ENCODE measurements at places on chromosomes 2 and 18. TPM values are rescaled to one million over a fixed set of nuclear protein-coding genes. Genes with fewer than 3 reads are reported as not detected.

ASB18 gene
- not detected for total RNA-seq

DNA sequence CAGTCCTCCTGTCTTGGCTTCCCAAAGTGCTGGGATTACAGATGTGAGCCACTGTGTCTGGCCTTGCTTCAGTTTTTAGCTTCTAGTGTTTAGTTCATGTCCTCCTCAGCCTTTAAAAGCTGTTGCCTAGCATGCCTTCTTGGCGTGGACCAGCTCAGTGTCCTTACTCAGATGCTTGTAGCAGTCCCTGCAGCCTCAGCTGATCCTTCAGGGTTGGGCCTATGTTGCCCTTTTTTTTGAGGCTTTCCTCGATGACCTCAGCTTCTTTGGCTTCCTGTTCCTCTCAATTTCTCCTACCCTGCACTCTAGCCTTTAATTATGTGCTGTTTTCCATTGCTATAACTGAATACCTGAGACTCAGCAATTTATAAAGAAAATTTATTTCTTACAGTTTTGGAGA is 57.7 kb downstream of the TANC1 start:
- no peaks in the 10 kb centered on the region for H3K27me3 ChIP-seq
- H3K27ac ChIP-seq: no peak overlapping the region
- H3K4me1 ChIP-seq: peaks cover 8% of the 10 kb centered on the region
- no peak for DNase-seq
- H3K36me3 ChIP-seq: no peaks in the 10 kb centered on the region

MRPL33 gene
- total RNA-seq: 57.4 TPM

DNA sequence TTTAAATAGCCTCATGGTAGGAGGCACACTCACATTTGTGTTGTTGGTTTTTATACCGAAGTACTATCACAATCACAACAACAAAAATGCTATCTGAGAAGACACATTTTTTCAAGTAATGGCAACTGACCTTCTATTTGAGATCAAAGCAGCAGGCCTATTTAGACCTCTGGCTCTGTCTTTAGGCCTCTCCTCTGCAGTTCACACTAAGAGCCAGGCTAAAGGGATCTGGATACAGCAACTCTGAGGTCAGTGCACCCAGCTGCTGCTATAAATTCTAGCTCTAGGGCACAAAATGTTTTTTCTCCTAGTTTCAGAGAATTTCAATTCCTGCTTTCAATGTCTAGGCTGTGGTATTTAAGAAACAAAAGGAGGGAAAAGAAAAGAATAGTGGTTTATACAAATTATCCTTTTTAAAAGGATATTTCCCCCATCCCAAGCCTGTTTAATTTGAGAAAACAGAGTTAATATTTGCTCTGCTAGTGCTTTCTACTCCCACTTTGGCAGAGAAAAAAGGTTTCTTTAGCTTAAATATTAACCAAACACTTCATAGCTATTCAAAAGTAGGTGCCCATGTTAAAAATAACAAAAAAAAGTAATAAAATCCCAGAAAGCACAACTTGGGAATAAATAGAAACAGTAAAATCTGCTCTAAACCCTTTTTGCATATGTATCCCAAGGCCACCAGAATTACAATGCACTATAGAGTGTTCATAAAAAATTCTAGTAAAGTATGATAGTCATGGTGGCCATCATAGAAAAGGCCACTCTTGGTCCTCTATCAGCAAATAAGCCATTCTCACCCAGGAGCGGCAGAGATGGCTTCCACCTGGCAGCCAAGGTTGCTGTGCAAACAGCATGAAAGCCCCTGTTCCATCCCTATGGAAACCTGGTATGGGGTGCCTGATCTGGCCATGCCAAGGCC is 293.6 kb upstream of the SESTD1 start:
- no peaks in the 10 kb centered on the region for H3K27me3 ChIP-seq
- H3K36me3 ChIP-seq: no peaks in the 10 kb centered on the region
- H3K4me3 ChIP-seq: no peak overlapping the region
- no peaks in the 10 kb centered on the region for H3K4me1 ChIP-seq
- DNase-seq: no peak

- DNase-seq: no peak
- no peak overlapping the region for H3K27ac ChIP-seq
- H3K36me3 ChIP-seq: no peaks in the 10 kb centered on the region
- no peak overlapping the region for H3K4me3 ChIP-seq
- peaks cover 12% of the 10 kb centered on the region for H3K4me1 ChIP-seq
These were observed 48.0 kb upstream of the ID2 start for GRCh38 chr2:8633735-8634313.
